ENCODE measurements at places on chromosomes 6 and 20. TPM values are rescaled to one million over a fixed set of nuclear protein-coding genes. Genes with fewer than 3 reads are reported as not detected.

GRCh38 chr6:131443014-131443413, 130.0 kb upstream of the ARG1 start:
- no peak for DNase-seq
- no peaks in the 10 kb centered on the region for H3K27me3 ChIP-seq
- H3K36me3 ChIP-seq = no peaks in the 10 kb centered on the region
- H3K4me1 ChIP-seq = no peaks in the 10 kb centered on the region
- H3K4me3 ChIP-seq = peak overlapping the region; percentile 10

GRCh38 chr6:166308033-166308768, at the start of gene PRR18:
Gene PRR18 (minus strand): TSS chr6:166308392. CDS start chr6:166308142, 250 bp downstream.
- H3K27ac ChIP-seq = no peak within 1 kb of the TSS
- peak; percentile 74 for DNase-seq
- H3K27me3 ChIP-seq = no peaks in the 10 kb centered on the region
- peaks cover 20% of the 10 kb centered on the region for H3K4me1 ChIP-seq
- H3K36me3 ChIP-seq = no peaks in the 10 kb centered on the region

DNA sequence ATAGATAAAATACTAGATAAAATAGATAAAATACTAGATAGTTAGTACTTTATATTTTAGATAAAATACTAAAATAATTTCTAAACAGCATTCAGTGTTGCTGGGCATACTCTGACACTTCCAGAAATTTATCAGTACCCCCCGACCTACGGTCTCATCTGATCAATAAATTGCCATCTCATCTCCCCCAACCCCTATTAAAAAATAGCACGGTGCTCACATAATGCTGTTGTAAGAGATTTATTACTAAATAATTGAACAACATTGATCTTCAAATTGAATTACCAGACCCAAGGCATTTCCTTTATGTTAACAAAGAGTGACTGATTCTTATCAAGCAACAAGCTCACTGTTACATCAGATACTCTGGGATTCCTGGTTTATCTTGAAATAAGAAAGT, 300.9 kb downstream of the CBLN4 start:
- H3K36me3 ChIP-seq = no peaks in the 10 kb centered on the region
- no peak overlapping the region for H3K27ac ChIP-seq
- DNase-seq = no peak
- no peaks in the 10 kb centered on the region for H3K27me3 ChIP-seq

The LBP gene
- not detected for total RNA-seq

- DNase-seq = no peak
- no peaks in the 10 kb centered on the region for H3K27me3 ChIP-seq
- H3K36me3 ChIP-seq = no peaks in the 10 kb centered on the region
- H3K27ac ChIP-seq = no peak overlapping the region
These were observed 94.6 kb downstream of the BANF2 start for GRCh38 chr20:17794400-17794799.

GRCh38 chr6:144378437-144378836, 93.3 kb downstream of the UTRN start:
- H3K4me1 ChIP-seq = peaks cover 70% of the 10 kb centered on the region
- no peak for DNase-seq
- no peak overlapping the region for H3K27ac ChIP-seq
- H3K4me3 ChIP-seq = no peak overlapping the region
- H3K36me3 ChIP-seq = no peaks in the 10 kb centered on the region

The SCRT2 gene
- total RNA-seq = not detected

GRCh38 chr20:51206032-51206662, 183.2 kb upstream of the KCNG1 start:
- no peaks in the 10 kb centered on the region for H3K27me3 ChIP-seq
- no peaks in the 10 kb centered on the region for H3K36me3 ChIP-seq
- H3K4me3 ChIP-seq = no peak overlapping the region
- H3K27ac ChIP-seq = no peak overlapping the region
- no peak for DNase-seq

The OLIG3 gene
- total RNA-seq = not detected

DNA sequence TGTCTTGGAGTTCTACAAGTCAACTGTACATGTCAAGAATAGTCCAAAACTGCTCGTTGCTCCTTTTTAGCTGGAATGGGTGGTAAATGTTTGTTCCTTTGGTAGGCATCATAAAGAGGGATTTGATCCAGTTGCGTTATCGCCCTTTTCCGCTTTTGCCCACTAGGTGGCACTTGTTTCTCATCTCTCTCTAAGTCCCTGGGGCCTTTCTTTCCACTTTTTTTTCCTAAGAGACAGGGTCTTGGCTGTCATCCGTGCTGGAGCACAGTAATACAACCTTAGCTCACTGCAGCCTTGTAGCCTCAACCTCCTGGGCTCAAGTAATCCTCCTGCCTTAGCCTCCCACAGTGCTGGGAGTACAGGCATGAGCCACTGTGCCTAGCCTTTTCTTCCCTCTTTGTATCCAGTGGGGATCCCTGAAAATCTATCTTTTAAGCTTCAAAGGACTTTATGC, 20.7 kb downstream of the GTPBP2 start:
- DNase-seq = no peak
- no peaks in the 10 kb centered on the region for H3K4me1 ChIP-seq
- H3K4me3 ChIP-seq = no peak overlapping the region
- H3K27ac ChIP-seq = peak overlapping the region; percentile 25
- H3K36me3 ChIP-seq = peaks cover 63% of the 10 kb centered on the region
- H3K27me3 ChIP-seq = no peaks in the 10 kb centered on the region

DNA sequence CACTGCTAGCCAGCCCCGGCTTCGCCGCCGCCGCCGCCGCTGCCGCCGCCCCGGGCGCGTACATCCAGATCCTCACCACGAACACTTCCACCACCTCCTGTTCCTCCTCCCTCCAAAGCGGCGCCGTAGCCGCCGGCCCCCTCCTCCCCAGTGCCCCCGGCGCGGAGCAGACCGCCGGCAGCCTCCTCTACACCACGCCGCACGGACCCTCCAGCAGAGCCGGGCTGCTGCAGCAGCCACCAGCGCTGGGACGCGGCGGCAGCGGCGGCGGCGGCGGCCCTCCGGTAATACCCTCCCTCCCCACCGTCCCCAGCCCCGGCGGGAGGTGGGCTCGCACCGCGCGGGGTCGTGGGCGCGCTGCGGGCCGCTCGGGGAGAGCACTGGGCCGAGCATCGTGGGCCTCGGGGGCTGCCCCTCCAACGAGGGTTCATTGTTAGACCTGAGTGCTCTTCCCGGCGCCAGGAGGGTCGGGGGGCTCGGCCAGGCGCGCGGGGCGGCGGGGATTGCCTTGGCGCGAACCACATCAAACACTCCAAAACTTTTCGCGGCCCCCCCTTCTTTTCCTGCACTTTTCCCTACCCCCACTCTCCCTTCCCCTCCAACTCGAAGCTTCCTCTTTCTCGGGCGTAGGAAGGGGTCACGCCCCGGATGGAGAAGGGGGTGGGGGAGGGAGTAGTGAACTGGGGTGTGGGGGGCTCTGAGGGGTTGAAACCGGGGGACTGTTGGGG, 827 bp downstream of the E2F3 start:
- no peaks in the 10 kb centered on the region for H3K36me3 ChIP-seq
- H3K4me1 ChIP-seq = peaks cover 62% of the 10 kb centered on the region
- peak overlapping the region; percentile 58 for H3K4me3 ChIP-seq
- H3K27me3 ChIP-seq = no peaks in the 10 kb centered on the region
- peak; percentile 93 for DNase-seq
- H3K27ac ChIP-seq = peak overlapping the region; percentile 96

The SIRPD gene
- 2.6 TPM for total RNA-seq

- H3K27ac ChIP-seq = no peak overlapping the region
- no peak for DNase-seq
- peaks cover 20% of the 10 kb centered on the region for H3K4me1 ChIP-seq
- H3K4me3 ChIP-seq = no peak overlapping the region
These were observed 81.4 kb downstream of the CTNNBL1 start for GRCh38 chr20:37775200-37775599.

GRCh38 chr6:130076512-130076911, 58.1 kb downstream of the L3MBTL3 start:
- no peaks in the 10 kb centered on the region for H3K27me3 ChIP-seq
- H3K4me1 ChIP-seq = peaks cover 3% of the 10 kb centered on the region
- no peak overlapping the region for H3K4me3 ChIP-seq
- peaks cover 55% of the 10 kb centered on the region for H3K36me3 ChIP-seq

- no peaks in the 10 kb centered on the region for H3K36me3 ChIP-seq
- H3K27me3 ChIP-seq = no peaks in the 10 kb centered on the region
- peak overlapping the region; percentile 55 for H3K27ac ChIP-seq
- no peak overlapping the region for H3K4me3 ChIP-seq
These were observed 21.8 kb downstream of the CASS4 start for GRCh38 chr20:56433880-56434255.

GRCh38 chr6:150177952-150178520, 35.2 kb downstream of the PPP1R14C start:
- no peak for DNase-seq
- H3K36me3 ChIP-seq = no peaks in the 10 kb centered on the region
- H3K27ac ChIP-seq = no peak overlapping the region
- H3K4me1 ChIP-seq = peaks cover 6% of the 10 kb centered on the region
- H3K27me3 ChIP-seq = no peaks in the 10 kb centered on the region

The EPHA7 gene
- 13.5 TPM for total RNA-seq

The SGK2 gene
- 0.88 TPM for total RNA-seq

The RPS21 gene
- 3,431 TPM for total RNA-seq

- no peaks in the 10 kb centered on the region for H3K4me1 ChIP-seq
- no peaks in the 10 kb centered on the region for H3K36me3 ChIP-seq
- no peak for DNase-seq
- H3K4me3 ChIP-seq = no peak overlapping the region
- H3K27ac ChIP-seq = no peak overlapping the region
These were observed 553.8 kb upstream of the JAG1 start for GRCh38 chr20:11227602-11228001.

DNA sequence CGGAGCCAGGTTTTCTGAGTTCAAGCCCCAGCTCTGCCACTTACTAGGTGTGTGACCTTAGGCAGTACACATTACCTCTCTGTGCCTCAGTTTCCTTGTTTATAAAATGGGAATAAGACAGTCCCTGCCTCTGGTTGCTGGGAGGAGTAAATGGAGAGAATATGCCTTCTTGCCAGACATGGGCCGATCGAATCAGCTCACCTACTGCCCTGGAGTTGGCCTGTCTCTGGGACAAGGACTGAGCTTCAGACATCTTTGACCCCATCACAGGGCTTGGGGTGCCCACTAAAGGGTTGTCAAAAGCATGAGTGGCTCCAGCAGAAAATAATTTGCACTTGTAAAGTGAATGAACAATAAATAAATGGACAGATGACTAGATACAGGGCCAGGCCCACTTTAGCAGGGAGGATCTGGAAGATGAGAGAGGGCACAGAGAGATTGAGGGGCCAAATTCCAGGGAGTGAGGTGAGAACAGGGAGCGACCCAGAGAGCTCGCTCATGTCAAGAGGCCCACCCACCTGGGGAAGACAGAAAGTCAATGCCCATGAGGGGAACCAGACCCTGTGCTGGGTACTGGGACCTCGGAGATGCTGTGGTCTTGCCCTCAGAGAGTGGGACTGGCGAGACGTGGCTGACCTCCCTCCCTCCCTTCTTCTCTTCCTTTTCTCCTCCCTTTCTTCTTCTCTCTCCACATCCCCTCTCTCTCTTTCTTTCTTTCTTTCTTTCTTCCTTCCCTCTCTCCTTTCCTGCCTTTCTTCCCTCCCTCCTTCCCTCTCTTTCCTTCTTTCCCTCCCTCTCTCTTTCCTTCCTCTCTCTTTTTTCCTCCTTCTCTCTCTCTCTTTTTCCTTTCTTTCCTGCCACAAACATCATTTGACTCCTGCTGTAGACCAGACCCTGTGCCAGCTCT, 3.9 kb upstream of the BPIFA2 start:
- no peak overlapping the region for H3K27ac ChIP-seq
- H3K4me1 ChIP-seq = no peaks in the 10 kb centered on the region
- H3K27me3 ChIP-seq = no peaks in the 10 kb centered on the region
- H3K36me3 ChIP-seq = no peaks in the 10 kb centered on the region
- no peak for DNase-seq
- no peak overlapping the region for H3K4me3 ChIP-seq

GRCh38 chr20:58942549-58942948, 38.5 kb upstream of the NELFCD start:
- DNase-seq = no peak
- no peaks in the 10 kb centered on the region for H3K36me3 ChIP-seq
- no peaks in the 10 kb centered on the region for H3K27me3 ChIP-seq
- no peak overlapping the region for H3K27ac ChIP-seq
- no peak overlapping the region for H3K4me3 ChIP-seq

- no peaks in the 10 kb centered on the region for H3K36me3 ChIP-seq
- no peaks in the 10 kb centered on the region for H3K27me3 ChIP-seq
- no peaks in the 10 kb centered on the region for H3K4me1 ChIP-seq
These were observed 28.6 kb upstream of the CCN2 start for GRCh38 chr6:131979515-131980337.

The LY6G6D gene
- not detected for total RNA-seq

DNA sequence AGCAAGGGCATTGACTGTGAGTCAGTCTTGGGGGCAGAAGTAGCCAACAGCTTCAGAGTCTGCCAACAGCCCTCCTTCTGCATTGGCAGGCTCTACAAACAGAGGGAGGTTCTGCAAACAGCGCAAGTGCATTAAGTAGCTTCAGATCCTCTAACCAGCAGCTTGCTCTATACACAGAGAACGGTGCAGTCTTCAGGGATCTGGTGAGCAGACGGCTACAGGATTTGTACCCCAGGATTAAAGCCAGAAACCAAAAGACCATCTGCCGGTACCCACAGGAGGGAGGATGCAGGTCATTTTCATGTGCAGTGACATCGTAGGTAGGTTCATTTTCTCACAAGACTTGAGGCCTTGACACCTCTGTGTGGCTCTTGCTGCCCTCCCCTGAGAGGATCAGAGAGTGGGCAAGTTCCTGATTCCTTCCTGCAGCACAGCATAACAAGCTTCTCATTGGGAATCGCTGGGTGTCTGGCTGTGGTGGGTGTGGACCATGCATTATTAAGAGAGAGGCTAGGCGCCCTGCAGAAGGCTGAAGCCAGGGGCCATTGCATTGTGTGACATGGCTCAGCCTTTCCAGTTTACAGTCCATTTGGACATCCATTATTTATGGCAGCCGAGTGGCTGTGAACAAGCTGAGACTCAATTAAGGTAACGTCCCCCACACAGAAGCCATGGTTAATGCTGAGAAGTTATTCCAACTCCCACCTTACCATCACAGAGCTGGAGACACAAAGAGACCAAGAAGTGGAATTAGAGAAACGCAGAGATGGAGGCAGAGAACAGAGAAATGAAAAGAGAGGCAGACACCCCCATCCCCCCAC, 250.0 kb downstream of the LRFN2 start:
- no peak for DNase-seq
- H3K27me3 ChIP-seq = peaks cover 18% of the 10 kb centered on the region
- H3K4me3 ChIP-seq = no peak overlapping the region
- no peaks in the 10 kb centered on the region for H3K4me1 ChIP-seq
- H3K36me3 ChIP-seq = no peaks in the 10 kb centered on the region

The OR2H2 gene
- not detected for total RNA-seq
